ENCODE measurements at places on chromosomes 5 and 9. TPM values are rescaled to one million over a fixed set of nuclear protein-coding genes. Genes with fewer than 3 reads are reported as not detected.

The C7 gene
- total RNA-seq: 105 TPM

The ENHO gene
- total RNA-seq: not detected

The C6 gene
- total RNA-seq: 0.49 TPM

The FOXD4L6 gene
- not detected for total RNA-seq

The MRNIP gene
- 54.2 TPM for total RNA-seq

The ALDH1A1 gene
- 101 TPM for total RNA-seq

The IL33 gene
- total RNA-seq: 69.7 TPM

The SLC25A2 gene
- total RNA-seq: 3.5 TPM

DNA sequence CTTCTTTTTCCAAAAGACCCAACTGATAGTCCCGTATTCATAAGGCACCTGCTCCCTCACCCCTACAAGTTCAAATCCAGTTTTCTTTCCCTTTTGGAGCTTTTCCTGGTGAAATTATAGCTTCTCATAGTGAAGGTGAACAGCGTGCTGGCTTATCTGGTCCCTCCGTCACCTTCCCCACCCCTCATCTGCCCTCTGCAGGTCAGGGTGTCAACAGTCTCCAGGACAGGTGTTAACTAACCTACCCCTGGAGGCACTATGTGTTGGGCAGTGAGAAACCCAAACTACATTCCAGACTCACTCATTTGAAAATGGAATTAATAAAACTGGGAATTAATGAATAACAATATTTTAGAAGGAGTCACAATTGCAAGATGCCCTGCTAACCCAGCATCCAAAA lies 109.0 kb upstream of the TAS2R1 start:
- no peaks in the 10 kb centered on the region for H3K36me3 ChIP-seq
- H3K27me3 ChIP-seq: no peaks in the 10 kb centered on the region
- no peak overlapping the region for H3K27ac ChIP-seq
- no peak overlapping the region for H3K4me3 ChIP-seq

GRCh38 chr5:84741056-84741455 lies 356.4 kb upstream of the EDIL3 start:
- H3K4me1 ChIP-seq: no peaks in the 10 kb centered on the region
- H3K27ac ChIP-seq: no peak overlapping the region
- no peaks in the 10 kb centered on the region for H3K27me3 ChIP-seq
- DNase-seq: no peak
- H3K36me3 ChIP-seq: no peaks in the 10 kb centered on the region
- H3K4me3 ChIP-seq: no peak overlapping the region

DNA sequence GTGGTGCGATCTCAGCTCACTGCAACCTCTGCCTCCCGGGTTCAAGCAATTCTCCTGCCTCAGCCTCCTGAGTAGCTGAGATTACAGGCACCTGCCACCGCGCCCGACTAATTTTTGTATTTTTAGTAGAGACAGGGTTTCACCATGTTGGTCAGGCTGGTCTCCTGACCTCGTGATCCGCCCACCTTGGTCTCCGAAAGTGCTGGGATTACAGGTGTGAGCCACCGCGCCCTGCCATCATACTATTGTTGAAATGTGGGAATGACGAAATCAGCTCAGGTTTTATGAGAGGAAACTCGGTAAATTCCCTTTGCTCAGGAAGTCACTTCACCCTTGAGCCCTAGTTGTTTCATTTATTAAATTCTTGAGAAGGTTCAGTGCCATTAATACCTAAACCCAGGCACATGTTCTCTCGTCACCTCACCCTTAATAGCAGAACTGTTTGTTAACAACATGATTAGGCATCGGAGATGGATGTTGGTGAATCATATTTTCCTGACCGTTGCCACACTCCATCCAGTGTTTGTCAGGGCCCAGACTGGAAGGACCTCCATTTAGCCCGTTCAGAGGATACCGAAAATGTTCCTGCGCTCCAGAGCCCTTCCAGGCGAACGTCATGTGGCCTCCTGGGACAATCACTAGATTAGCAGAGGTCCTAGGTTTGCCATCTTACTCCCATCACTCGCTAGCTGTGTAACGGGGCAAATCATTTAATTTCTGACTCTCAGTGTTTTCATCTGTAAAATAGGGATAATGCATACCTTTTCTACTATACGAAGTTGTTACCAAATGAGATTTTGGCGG lies 20.0 kb upstream of the CREBRF start:
- peak overlapping the region; percentile 60 for H3K4me3 ChIP-seq
- DNase-seq: no peak
- no peaks in the 10 kb centered on the region for H3K27me3 ChIP-seq
- H3K36me3 ChIP-seq: no peaks in the 10 kb centered on the region
- H3K27ac ChIP-seq: peak overlapping the region; percentile 84

DNA sequence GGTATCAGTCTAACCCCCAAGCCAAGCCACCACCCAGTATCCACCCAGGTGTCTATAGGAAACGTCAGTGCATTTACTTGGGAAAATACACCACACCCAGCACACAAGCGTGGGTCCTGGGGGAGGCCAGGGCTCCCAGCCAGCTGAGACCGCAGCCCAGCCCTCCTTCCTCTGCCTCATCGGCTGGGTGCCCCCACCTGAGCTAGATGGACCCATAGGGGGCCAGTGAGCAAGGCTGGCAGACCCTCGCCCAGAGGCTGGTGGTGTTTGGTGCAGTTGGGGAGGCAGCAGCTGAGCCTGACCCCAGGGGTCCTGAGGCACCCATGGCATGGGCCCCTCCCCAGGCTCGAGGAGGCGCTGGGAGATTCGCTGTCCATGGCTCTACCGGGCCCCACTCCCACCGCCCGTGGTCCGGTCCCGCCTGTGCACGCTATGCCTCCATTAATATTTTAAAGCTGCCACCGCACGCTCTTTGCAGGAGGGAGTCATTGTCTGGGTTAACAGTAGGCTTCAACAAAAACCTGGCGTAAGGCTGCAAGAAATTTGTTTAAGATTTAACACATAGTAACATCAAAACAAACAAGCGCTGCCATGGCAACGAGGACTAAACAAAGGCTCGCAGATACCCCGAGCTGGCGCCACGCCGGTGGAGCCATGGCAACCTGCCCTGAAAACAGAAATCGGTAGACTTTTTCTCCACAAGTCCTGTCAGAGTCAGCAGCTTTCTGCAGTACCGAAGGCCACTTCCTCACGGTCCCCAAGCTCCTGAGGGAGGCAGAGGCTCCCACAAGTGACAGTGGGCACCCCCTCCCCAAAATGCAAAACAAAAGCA lies 20.6 kb downstream of the TPPP start:
- H3K27ac ChIP-seq: no peak overlapping the region
- peaks cover 28% of the 10 kb centered on the region for H3K4me1 ChIP-seq
- DNase-seq: peak; percentile 78

- no peaks in the 10 kb centered on the region for H3K27me3 ChIP-seq
- H3K4me3 ChIP-seq: no peak overlapping the region
- no peak for DNase-seq
- H3K4me1 ChIP-seq: peaks cover 5% of the 10 kb centered on the region
- H3K36me3 ChIP-seq: no peaks in the 10 kb centered on the region
Observed at GRCh38 chr5:134439210-134439654, 27.6 kb upstream of the CDKN2AIPNL start.

- peaks cover 13% of the 10 kb centered on the region for H3K4me1 ChIP-seq
- no peak overlapping the region for H3K27ac ChIP-seq
- H3K4me3 ChIP-seq: no peak overlapping the region
- DNase-seq: no peak
Observed at GRCh38 chr5:146697211-146697610, 181.2 kb upstream of the GPR151 start.

- peak; percentile 38 for DNase-seq
- H3K4me1 ChIP-seq: peaks cover 61% of the 10 kb centered on the region
- peak overlapping the region; percentile 58 for H3K4me3 ChIP-seq
- H3K27ac ChIP-seq: peak overlapping the region; percentile 89
- H3K27me3 ChIP-seq: no peaks in the 10 kb centered on the region
Observed at GRCh38 chr9:95023217-95024003, 294.1 kb downstream of the FANCC start.

DNA sequence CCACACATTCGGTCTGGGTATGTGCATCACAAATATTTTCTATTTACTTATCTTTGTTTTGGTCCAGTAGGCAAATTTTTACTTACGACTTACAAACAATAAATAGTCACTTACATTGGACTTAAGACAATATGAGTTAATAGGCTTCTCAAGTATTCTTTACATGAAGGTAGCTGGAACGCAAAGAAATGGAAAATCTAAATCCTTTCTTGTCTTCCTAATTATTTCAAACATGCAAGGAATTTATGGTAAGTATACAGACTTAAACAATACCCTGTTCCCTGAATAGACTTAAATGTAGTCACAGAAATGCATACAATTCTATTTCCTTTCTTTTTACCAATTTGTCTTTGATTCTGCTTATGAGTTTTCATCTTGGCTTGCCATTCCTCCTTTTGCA lies 262.6 kb upstream of the EFNA5 start:
- H3K36me3 ChIP-seq: no peaks in the 10 kb centered on the region
- no peak overlapping the region for H3K27ac ChIP-seq
- no peaks in the 10 kb centered on the region for H3K4me1 ChIP-seq
- DNase-seq: no peak

GRCh38 chr5:142319105-142319504 lies 5.7 kb downstream of the SPRY4 start:
- DNase-seq: no peak
- H3K27ac ChIP-seq: peak overlapping the region; percentile 51
- peaks cover 85% of the 10 kb centered on the region for H3K4me1 ChIP-seq
- H3K27me3 ChIP-seq: no peaks in the 10 kb centered on the region
- H3K36me3 ChIP-seq: peaks cover 6% of the 10 kb centered on the region

GRCh38 chr5:124474528-124475215 lies 271.8 kb downstream of the ZNF608 start:
- H3K36me3 ChIP-seq: no peaks in the 10 kb centered on the region
- H3K27ac ChIP-seq: no peak overlapping the region
- no peak overlapping the region for H3K4me3 ChIP-seq

DNA sequence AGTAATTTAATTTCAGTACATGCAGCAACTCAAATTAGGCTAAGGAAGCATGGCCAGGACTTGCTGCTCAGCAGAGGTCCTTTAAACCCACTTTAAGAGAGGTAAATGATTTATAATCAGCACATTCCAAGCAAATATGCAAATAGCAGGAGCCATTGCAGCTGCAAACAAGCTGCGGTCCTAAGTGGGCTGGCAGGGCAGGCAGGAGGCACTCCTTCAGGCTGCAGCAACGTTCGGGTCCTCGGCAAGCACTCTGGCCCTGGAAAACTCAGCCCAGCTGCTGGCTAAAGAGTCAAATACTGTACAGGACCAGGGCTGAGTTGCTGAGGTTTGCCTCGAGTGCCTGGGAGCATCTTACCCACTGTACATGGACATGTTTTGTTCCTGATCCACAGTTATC lies 126.9 kb downstream of the FSTL4 start:
- H3K4me1 ChIP-seq: no peaks in the 10 kb centered on the region
- H3K4me3 ChIP-seq: no peak overlapping the region
- H3K27ac ChIP-seq: no peak overlapping the region
- H3K27me3 ChIP-seq: no peaks in the 10 kb centered on the region

- no peak overlapping the region for H3K4me3 ChIP-seq
- peaks cover 12% of the 10 kb centered on the region for H3K36me3 ChIP-seq
- peaks cover 7% of the 10 kb centered on the region for H3K4me1 ChIP-seq
- no peak overlapping the region for H3K27ac ChIP-seq
- H3K27me3 ChIP-seq: no peaks in the 10 kb centered on the region
Observed at GRCh38 chr5:52922384-52922783, 66.8 kb upstream of the ITGA2 start.

- H3K4me3 ChIP-seq: no peak overlapping the region
- no peaks in the 10 kb centered on the region for H3K4me1 ChIP-seq
- no peak overlapping the region for H3K27ac ChIP-seq
- no peaks in the 10 kb centered on the region for H3K36me3 ChIP-seq
- DNase-seq: no peak
Observed at GRCh38 chr9:4224181-4224580, 75.7 kb downstream of the GLIS3 start.

DNA sequence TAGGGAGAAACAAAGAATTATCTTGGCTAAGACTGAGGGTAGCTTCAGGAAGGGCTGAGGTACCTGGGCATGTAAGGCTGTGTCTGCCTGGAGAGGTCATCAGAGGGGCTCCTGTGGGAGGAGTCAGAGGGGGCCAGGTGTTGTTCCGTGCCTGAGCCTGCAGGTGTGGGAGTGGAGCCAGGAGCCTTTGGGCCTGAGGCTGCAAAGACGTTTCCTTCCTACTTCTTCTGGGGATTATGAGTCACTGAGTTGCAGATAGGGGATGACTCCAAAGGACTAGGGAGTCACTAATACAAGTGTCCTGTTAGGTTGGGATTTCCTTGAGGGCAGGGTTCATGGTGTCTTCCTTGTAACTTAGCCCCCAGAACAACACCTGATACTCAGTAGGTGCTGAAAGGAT lies 391.1 kb downstream of the ARHGEF28 start:
- no peaks in the 10 kb centered on the region for H3K4me1 ChIP-seq
- H3K4me3 ChIP-seq: no peak overlapping the region
- H3K36me3 ChIP-seq: no peaks in the 10 kb centered on the region
- H3K27ac ChIP-seq: no peak overlapping the region
- no peaks in the 10 kb centered on the region for H3K27me3 ChIP-seq

GRCh38 chr5:56739990-56740389 lies 75.4 kb upstream of the MAP3K1 start:
- H3K4me1 ChIP-seq: peaks cover 8% of the 10 kb centered on the region
- H3K27ac ChIP-seq: no peak overlapping the region
- no peak for DNase-seq
- no peaks in the 10 kb centered on the region for H3K27me3 ChIP-seq

DNA sequence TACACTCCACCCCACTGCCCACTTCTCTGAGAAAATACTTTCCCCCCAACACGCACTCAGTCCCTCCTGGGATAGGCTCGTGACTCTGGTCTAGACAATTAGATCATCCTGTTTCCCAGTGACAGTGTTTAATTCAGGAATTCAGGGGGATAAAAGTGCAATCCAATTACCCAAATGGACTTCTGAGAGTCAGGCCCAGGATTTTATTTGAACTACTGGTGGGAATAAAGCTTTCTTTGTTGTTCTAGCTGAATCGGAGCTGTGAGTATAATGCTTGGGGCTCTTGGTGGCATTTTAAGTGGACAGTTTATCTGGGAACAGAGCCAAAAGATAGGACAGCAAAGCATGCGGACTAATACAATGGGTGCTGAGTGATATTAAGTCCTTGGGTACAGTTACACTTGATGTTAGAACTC lies 683.3 kb downstream of the MAT2B start:
- H3K27me3 ChIP-seq: no peaks in the 10 kb centered on the region
- no peak for DNase-seq
- H3K4me3 ChIP-seq: no peak overlapping the region

- no peaks in the 10 kb centered on the region for H3K4me1 ChIP-seq
- no peak overlapping the region for H3K27ac ChIP-seq
- DNase-seq: no peak
- no peaks in the 10 kb centered on the region for H3K36me3 ChIP-seq
- H3K27me3 ChIP-seq: no peaks in the 10 kb centered on the region
- no peak overlapping the region for H3K4me3 ChIP-seq
Observed at GRCh38 chr5:7533941-7534340, 138.0 kb downstream of the ADCY2 start.

DNA sequence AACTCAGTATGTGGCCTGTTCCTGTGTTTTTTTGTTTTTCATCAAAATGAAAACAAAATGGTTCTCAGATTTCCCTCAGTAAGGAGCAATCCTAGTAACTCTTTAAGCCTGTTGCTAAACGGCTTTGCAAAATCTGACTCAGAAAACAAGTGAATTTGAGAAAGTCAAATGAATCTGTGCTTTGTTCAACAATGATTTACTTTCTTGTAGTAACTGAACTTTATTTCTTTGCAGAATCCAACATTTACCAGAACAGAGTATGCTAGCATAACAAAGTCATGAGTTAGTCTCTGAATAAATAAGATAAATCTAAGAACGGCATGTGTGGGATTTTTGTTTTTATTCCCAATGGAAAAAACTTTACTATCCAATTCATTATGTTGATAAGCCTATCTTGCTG lies 93.8 kb downstream of the OXCT1 start:
- DNase-seq: no peak
- H3K36me3 ChIP-seq: no peaks in the 10 kb centered on the region
- H3K4me1 ChIP-seq: peaks cover 21% of the 10 kb centered on the region
- peak overlapping the region; percentile 7 for H3K4me3 ChIP-seq

GRCh38 chr9:108720191-108720642 lies 135.6 kb downstream of the ACTL7B start:
- no peak overlapping the region for H3K4me3 ChIP-seq
- no peaks in the 10 kb centered on the region for H3K36me3 ChIP-seq
- H3K27ac ChIP-seq: no peak overlapping the region
- no peak for DNase-seq
